ENCODE measurements at places on chromosomes 1 and 21. TPM values are rescaled to one million over a fixed set of nuclear protein-coding genes. Genes with fewer than 3 reads are reported as not detected.

ADAMTSL4 gene
- total RNA-seq, result 0.11 TPM

TAL1 gene
- total RNA-seq, result not detected

BTBD8 gene
- 2.0 TPM for total RNA-seq

TMEM125 gene
- not detected for total RNA-seq

ANKRD35 gene
- 0.54 TPM for total RNA-seq

ELAPOR1 gene
- total RNA-seq, result 4.7 TPM

TBX19 gene
- total RNA-seq, result 1.5 TPM

LCE2A gene
- not detected for total RNA-seq

LRRC38 gene
- not detected for total RNA-seq

HCN3 gene
- 1.5 TPM for total RNA-seq

LRRIQ3 gene
- 0.96 TPM for total RNA-seq

LCE6A gene
- total RNA-seq, result not detected

DENND2C gene
- 1.5 TPM for total RNA-seq

SSX2IP gene
- total RNA-seq, result 10.0 TPM

OR2T11 gene
- not detected for total RNA-seq

PKLR gene
- total RNA-seq, result not detected

KCNE2 gene
- not detected for total RNA-seq
